ENCODE measurements at places on chromosomes 16 and 17. TPM values are rescaled to one million over a fixed set of nuclear protein-coding genes. Genes with fewer than 3 reads are reported as not detected.

DNA sequence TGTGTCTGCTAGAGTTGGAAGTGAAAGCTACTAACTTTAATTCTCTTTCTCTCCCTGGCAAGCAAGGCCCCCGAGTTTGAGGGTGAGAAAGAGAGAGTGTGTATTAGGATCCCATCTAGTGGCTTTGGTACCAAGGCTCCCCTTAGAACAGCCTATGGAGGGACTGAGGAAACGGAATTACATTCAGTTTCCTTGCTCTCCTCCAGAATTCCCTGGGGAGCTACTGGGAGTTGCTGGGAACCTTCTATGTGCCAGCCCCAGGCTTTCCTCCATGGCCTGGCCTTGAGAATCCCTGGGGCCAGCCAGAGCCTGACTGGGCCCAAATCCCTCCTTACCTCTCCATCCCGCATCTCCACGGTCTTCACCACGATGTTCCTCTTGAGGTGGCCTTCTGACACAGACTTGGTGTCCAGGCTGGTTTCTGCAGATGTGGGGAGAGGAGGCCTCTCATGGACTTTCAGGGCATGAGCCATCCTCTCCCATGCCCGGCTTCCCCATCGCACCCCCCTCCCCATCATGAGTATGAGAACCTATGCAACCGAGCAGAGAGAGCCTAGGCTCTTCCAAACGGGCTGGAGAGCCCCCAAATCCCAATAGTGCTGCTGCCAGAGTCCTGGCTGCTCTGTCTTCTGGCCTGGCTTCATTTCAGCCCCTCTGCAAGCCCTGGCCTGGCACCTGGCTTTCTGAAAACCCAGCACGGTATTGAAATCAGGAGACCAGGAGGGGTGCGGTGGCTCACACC, 7.4 kb downstream of the GFAP start:
- H3K4me3 ChIP-seq, result no peak overlapping the region
- peaks cover 3% of the 10 kb centered on the region for H3K27me3 ChIP-seq
- H3K36me3 ChIP-seq, result no peaks in the 10 kb centered on the region
- H3K4me1 ChIP-seq, result peaks cover 7% of the 10 kb centered on the region
- H3K27ac ChIP-seq, result no peak overlapping the region

- no peaks in the 10 kb centered on the region for H3K36me3 ChIP-seq
- no peaks in the 10 kb centered on the region for H3K27me3 ChIP-seq
- H3K4me3 ChIP-seq, result no peak overlapping the region
- no peak for DNase-seq
- no peaks in the 10 kb centered on the region for H3K4me1 ChIP-seq
Measured at GRCh38 chr16:35525979-35526590, 2066.7 kb downstream of the TP53TG3F start.

Gene MRPL58
- total RNA-seq, result 25.7 TPM

Gene ATP5PD
- 139 TPM for total RNA-seq

DNA sequence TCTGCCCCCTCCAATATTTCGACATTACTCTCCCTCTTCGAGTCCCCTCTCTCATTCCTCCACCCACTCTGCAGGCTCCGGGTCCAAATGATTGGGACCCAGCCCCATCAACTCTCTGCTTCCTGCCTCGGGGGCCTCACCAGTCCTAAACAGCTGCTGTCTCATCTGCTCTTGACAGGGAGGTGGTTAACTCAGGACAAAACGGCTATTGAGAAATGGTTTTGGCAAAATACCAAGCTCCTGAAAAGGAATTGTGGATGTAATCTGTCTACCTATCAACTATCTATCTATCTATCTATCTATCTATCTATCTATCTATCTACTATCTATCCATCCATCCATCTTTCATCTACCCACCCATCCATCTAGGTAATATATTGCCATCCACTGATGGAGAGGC, 2.2 kb downstream of the CD300H start:
- no peaks in the 10 kb centered on the region for H3K4me1 ChIP-seq
- peaks cover 6% of the 10 kb centered on the region for H3K27me3 ChIP-seq
- no peak overlapping the region for H3K4me3 ChIP-seq
- no peaks in the 10 kb centered on the region for H3K36me3 ChIP-seq
- DNase-seq, result no peak

DNA sequence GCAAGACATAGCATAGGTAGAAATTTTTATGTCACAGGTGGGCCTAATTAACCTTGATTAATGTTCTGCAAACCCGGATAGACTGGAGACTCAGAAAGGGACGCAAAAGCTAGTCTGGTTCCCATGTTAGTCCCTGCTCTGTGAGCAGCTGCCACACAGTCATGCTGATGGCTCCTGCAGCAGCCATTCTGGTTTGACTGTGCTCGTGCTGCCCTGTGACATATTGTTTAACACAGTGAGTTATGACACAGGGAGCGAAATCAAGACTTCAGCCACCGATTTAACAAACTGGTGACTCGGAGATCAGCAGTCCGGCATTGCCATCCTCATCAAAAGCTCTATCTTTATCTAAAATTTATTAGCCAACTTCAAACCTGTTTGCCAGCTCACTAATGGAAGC, 169.8 kb downstream of the WWOX start:
- no peaks in the 10 kb centered on the region for H3K27me3 ChIP-seq
- H3K4me3 ChIP-seq, result no peak overlapping the region
- no peak for DNase-seq

- H3K27ac ChIP-seq, result no peak overlapping the region
- no peak for DNase-seq
- no peak overlapping the region for H3K4me3 ChIP-seq
- no peaks in the 10 kb centered on the region for H3K27me3 ChIP-seq
- H3K36me3 ChIP-seq, result no peaks in the 10 kb centered on the region
- H3K4me1 ChIP-seq, result peaks cover 55% of the 10 kb centered on the region
Measured at GRCh38 chr17:77877036-77877435, 81.5 kb upstream of the TNRC6C start.

DNA sequence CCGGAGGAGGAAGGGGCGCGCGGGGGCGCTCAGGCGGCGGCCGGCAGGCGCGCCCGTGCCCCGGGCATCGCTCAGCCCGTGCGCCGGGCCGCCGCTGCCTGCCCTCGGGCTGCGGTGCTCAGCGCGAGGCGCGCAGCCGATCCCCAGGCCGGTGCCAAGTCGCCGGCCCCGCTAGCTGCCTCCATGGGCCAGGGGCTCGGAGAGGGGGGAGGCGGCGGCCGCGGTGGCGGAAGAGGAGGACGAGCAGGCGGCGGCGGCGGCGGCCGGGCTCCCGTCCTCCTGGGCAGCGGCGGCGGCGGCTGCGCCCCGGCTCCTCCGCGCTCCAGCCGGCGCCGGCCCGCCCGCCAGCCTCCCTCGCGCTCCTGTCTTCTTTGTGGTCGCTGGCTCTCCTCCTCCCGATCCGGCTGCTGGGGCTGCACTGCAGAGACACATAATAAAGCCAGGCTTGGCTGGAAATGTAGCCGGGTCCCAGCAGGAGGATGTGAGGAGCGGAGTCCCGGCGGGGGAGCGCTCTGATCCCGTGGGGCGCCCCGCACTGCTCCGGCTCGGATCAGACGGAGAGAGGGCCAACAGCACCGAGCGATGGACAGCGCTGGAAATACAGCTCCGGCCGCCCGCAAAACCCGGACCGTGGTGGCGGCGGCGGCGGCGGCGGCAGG, 889 bp upstream of the ZNF423 start:
- H3K27ac ChIP-seq, result no peak overlapping the region
- no peak overlapping the region for H3K4me3 ChIP-seq
- no peaks in the 10 kb centered on the region for H3K36me3 ChIP-seq
- peaks cover 41% of the 10 kb centered on the region for H3K4me1 ChIP-seq

Gene TAT
- total RNA-seq, result not detected

DNA sequence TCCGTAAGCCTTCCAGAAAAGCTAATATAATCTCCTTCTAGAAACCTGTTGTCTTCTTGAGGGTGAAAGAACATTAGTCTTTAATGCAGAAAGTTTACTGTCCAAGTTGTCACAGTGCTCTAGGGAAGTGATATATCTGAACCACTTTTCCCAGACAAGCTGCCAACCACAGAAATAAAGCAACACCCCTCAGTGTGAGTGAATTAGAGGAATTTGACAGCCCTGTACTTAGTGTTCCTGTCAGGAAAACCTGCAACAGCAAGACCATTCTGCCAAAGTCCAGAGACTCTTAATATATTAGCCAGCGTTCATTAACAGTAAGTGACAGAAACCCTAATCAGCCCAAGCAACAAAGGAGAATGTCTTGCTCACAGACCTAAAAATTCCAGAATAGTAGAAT, 137.7 kb downstream of the KATNIP start:
- H3K27ac ChIP-seq, result no peak overlapping the region
- no peak overlapping the region for H3K4me3 ChIP-seq
- no peaks in the 10 kb centered on the region for H3K4me1 ChIP-seq

Gene ARHGAP27
- total RNA-seq, result 78.5 TPM

- H3K27me3 ChIP-seq, result no peaks in the 10 kb centered on the region
- H3K4me1 ChIP-seq, result peaks cover 5% of the 10 kb centered on the region
- no peak overlapping the region for H3K27ac ChIP-seq
- H3K4me3 ChIP-seq, result no peak overlapping the region
- DNase-seq, result no peak
Measured at GRCh38 chr17:77778636-77779489, 179.6 kb upstream of the TNRC6C start.

GRCh38 chr16:21179126-21179982, 20.9 kb downstream of the LDAF1 start:
- H3K36me3 ChIP-seq, result peaks cover 45% of the 10 kb centered on the region
- H3K4me3 ChIP-seq, result no peak overlapping the region
- no peaks in the 10 kb centered on the region for H3K27me3 ChIP-seq
- DNase-seq, result no peak

DNA sequence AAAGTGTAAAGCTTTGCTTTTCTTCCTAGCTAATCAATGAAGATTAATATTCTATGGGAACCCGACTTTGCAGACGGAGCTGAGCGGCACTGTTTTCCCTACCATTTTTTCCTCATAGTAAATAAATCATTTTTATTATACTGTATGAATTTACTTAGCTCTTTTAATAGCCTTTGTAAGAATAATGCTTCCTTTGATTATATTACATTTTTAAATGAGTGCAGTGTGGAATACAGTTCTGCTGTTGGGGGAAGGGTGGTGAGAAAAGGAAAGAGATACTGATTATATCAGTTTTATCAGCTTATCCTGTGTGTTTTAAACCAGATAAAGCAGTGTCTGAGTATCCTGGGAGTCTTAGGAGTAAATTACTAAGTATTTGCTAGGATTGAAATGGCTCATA, 221.4 kb upstream of the RBFOX1 start:
- no peaks in the 10 kb centered on the region for H3K36me3 ChIP-seq
- no peak overlapping the region for H3K27ac ChIP-seq
- no peak overlapping the region for H3K4me3 ChIP-seq
- DNase-seq, result no peak

GRCh38 chr17:45770632-45771270, 13.4 kb upstream of the CRHR1 start:
- no peaks in the 10 kb centered on the region for H3K4me1 ChIP-seq
- H3K4me3 ChIP-seq, result no peak overlapping the region
- H3K36me3 ChIP-seq, result no peaks in the 10 kb centered on the region
- no peak for DNase-seq
- no peaks in the 10 kb centered on the region for H3K27me3 ChIP-seq

- H3K36me3 ChIP-seq, result no peaks in the 10 kb centered on the region
- H3K4me3 ChIP-seq, result no peak overlapping the region
- H3K27me3 ChIP-seq, result no peaks in the 10 kb centered on the region
Measured at GRCh38 chr17:39011907-39012468, 44.8 kb upstream of the FBXO47 start.

- H3K4me3 ChIP-seq, result no peak overlapping the region
- H3K4me1 ChIP-seq, result peaks cover 12% of the 10 kb centered on the region
- no peaks in the 10 kb centered on the region for H3K36me3 ChIP-seq
- no peak overlapping the region for H3K27ac ChIP-seq
Measured at GRCh38 chr16:50599494-50599893, 51.3 kb downstream of the NKD1 start.

Gene TELO2
- total RNA-seq, result 27.4 TPM

DNA sequence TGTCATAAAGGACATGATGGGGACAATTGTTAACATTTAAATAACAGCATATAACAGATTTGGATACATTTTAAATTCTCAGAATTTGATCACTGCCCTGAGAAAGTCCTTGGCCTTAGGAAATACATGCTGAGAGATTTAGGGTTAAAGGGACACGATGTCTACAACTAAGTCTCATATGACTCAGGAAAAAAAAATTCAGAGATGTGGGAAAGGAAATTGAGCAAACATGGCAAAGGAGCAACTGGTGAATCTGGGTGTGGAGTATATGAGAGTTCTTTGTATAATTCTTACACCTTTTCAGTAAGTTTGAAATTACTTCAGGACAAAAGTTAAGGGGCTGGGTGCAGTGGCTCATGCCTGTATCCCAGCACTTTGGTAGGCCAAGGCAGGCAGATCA, 18.2 kb downstream of the MPP3 start:
- H3K4me3 ChIP-seq, result no peak overlapping the region
- no peak overlapping the region for H3K27ac ChIP-seq
- no peaks in the 10 kb centered on the region for H3K36me3 ChIP-seq
- no peak for DNase-seq
- peaks cover 4% of the 10 kb centered on the region for H3K27me3 ChIP-seq

GRCh38 chr17:81452551-81452950, 57.3 kb downstream of the BAHCC1 start:
- no peak overlapping the region for H3K27ac ChIP-seq
- no peak for DNase-seq
- H3K36me3 ChIP-seq, result no peaks in the 10 kb centered on the region
- H3K4me3 ChIP-seq, result no peak overlapping the region

Gene KRTAP1-1
- total RNA-seq, result not detected

GRCh38 chr16:85656351-85657266, 32.1 kb downstream of the GINS2 start:
- DNase-seq, result no peak
- H3K4me3 ChIP-seq, result no peak overlapping the region
- no peaks in the 10 kb centered on the region for H3K27me3 ChIP-seq
- H3K36me3 ChIP-seq, result peaks cover 2% of the 10 kb centered on the region
- H3K4me1 ChIP-seq, result no peaks in the 10 kb centered on the region
- H3K27ac ChIP-seq, result no peak overlapping the region

DNA sequence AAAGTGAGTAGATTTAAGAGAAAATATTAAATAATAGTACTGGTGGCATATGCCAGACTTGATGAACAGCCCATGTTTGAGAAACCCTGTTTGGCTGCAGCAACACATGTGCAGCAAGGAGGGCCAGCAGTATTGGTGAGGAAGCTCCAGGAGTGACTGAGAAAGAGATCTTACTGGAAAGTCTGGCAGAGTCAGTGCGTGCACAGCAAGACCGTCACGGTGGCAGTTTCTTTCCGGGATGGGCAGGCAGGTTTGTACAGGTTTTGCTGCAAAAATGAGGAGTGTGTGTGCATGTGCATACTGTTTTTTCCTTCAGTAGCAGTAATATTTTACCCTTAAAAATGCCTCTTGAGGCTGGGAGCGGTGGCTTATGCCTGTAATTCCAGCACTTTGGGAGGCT, 41.4 kb downstream of the KSR1 start:
- no peaks in the 10 kb centered on the region for H3K36me3 ChIP-seq
- no peak for DNase-seq
- no peaks in the 10 kb centered on the region for H3K4me1 ChIP-seq
- H3K27ac ChIP-seq, result no peak overlapping the region
- no peaks in the 10 kb centered on the region for H3K27me3 ChIP-seq

Gene RNF222
- total RNA-seq, result 0.81 TPM

- no peaks in the 10 kb centered on the region for H3K27me3 ChIP-seq
- H3K4me3 ChIP-seq, result no peak overlapping the region
- H3K4me1 ChIP-seq, result peaks cover 12% of the 10 kb centered on the region
- no peak for DNase-seq
- H3K36me3 ChIP-seq, result no peaks in the 10 kb centered on the region
- no peak overlapping the region for H3K27ac ChIP-seq
Measured at GRCh38 chr16:50584033-50584722, 36.0 kb downstream of the NKD1 start.

GRCh38 chr16:17058471-17058870, 412.3 kb downstream of the XYLT1 start:
- H3K4me1 ChIP-seq, result no peaks in the 10 kb centered on the region
- no peak overlapping the region for H3K27ac ChIP-seq
- no peak for DNase-seq
- H3K36me3 ChIP-seq, result no peaks in the 10 kb centered on the region
- H3K27me3 ChIP-seq, result no peaks in the 10 kb centered on the region
- no peak overlapping the region for H3K4me3 ChIP-seq
